ENCODE measurements at places on chromosomes 2 and 18.

DNA sequence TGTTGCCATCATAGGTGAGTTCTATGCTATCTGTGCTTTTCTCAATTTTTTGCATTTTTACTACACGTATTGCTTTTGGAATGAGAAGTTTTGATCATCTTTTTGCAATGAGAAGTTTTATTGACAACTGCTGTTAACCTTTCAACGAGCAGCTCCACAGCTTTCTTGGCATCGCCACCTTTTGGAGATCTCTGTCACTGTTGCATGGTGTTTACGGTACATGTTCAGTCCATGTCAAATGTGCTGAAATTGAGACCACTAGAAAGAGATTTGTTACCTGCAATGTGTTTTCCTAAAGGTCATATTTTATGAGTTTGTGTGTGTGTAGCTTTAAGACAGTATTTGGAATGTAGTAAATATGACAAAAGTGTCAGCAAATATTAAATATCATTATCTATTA, 120.8 kb downstream of the OSBPL6 start:
- no peak for DNase-seq

GRCh38 chr2:179893616-179894015, 32.2 kb upstream of the ZNF385B start:
- no peak for DNase-seq

DNA sequence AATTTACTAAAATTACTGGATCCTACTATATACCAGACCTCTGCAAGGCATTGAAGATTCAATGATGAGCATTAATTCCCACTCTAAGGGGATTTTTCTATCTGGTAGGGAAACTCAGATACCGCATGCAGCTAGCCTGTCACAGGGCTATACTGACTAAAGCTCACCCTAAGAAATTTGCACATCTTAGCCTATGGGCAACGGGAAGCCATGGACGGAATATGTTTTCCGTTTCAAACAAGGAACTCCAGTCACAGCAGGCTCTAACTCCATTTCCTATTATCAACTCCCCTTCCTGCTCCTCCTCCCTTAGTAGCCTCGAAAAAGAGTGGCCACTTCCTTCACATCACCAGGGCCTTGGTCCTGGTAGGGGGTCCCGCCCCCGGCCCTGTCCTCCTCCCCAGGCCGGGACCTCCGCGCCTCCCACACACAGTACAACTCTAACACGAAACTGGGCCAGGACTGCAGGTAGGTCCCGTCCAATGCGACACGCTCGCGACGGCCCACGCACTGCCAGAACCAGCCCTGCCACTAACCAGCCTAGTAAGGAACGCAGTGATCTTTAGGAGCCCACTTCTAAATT, 659 bp upstream of the COX5B start:
- DNase-seq = no peak

DNA sequence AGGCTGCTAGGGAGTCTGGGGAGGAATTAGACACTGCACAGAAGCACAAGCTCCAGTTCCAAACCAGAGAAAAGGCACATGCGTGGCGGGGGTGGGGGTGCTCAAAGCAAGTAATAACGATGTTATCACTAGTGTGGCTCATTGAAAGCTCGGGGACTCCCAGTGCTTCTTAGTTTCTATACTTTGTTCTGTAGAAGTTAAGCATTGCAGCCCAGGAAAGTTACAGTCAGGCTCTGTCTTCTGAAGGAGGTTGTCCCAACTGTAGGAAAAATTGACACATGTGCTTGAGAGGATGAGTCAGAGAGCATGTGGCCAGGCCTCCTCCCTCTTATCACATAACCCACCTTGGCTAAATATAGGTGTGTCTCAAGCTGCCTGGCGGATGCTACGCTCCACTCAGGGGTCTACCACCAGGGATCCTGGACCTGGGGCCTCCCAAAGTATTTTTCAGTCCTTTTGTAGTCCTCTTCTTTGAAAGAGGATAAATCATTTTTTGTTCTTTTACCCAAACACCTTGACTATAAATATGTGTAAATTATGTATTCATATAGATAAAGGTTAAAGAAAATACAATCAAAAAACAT, 3.8 kb downstream of the GALNT5 start:
- DNase-seq = no peak

DNA sequence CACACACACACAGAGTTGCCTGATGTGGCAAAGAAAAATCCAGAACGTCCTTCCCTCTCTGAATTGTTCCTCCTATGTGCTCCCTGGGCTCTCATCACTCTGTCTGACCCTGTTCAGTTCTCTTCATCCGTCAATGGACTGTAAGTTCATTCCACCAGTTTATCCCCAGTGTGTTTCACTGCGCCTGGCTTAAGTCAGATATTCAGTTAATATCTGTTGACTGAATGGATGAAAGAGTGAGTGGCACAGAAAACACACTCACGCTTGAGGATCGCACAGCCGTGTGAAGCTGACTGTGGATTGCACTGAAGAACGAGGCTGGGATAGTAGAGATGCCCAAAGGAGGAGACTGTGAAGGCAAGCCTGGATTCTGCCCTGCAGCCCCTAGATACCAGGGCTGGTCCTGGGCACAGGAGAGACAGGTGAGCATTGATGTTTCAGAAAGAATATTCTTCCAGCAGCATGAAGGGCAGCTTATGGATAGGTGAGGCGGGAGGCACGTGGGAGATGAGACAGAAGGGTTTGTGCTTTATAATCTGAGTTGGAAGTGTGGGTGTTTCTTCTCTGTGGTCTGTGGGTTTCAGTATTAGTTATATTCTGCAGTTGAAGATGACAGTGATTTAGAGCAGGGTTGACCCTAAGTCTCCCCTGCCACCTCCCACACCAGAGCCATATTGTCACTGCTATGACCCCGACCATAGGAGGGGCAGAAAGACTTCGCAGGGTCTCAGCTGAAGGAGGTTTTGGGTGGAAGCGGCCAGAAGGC, 129.9 kb downstream of the SOCS6 start:
- no peak for DNase-seq
